Fibroblast of lung (primary cell): ENCODE measurements at places on chromosomes 6 and 20. TPM values are rescaled to one million over a fixed set of nuclear protein-coding genes. Genes with fewer than 3 reads are reported as not detected.

The CTAGE9 gene
- not detected in 2 replicates for total RNA-seq

The TCF21 gene
- 8.2 and 11.1 TPM in 2 replicates for total RNA-seq

The RBM12 gene
- total RNA-seq: 29.9 and 31.8 TPM in 2 replicates

The APOBEC2 gene
- not detected in 2 replicates for total RNA-seq
